BJ (cell line): ENCODE measurements at places on chromosomes 7 and 10.

DNA sequence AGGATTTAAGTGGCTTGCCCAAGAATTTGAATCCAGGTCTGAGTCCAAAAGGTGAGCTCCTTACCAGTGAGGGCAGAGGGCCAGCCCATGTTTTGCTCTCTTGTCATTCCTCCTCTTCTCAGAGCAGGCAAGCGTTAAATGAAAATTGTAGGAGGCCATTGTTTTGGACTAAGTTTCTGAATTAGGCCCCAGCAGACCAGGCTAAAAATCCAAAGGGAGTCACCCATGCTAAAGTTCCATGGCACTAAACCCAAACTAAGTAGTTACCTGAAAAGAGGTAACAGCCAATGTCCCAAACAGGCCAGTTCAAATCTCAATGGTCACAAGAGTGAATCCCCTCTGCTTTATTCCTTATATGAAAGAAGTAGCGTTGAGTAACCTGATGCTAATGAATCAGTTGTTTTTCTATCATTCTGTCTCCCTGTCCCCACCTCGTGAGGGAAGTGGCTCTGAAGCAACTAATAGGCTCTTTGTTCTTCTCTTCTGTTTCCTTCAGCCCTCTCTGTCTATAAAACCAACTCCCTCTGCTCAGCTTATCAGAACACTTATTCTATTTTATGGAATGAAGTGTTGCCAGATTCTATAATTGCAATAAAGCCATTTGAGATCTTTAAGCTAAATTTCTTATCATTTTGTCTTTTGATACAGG lies 17.5 kb upstream of the CDH23 start:
- no peak for DNase-seq

DNA sequence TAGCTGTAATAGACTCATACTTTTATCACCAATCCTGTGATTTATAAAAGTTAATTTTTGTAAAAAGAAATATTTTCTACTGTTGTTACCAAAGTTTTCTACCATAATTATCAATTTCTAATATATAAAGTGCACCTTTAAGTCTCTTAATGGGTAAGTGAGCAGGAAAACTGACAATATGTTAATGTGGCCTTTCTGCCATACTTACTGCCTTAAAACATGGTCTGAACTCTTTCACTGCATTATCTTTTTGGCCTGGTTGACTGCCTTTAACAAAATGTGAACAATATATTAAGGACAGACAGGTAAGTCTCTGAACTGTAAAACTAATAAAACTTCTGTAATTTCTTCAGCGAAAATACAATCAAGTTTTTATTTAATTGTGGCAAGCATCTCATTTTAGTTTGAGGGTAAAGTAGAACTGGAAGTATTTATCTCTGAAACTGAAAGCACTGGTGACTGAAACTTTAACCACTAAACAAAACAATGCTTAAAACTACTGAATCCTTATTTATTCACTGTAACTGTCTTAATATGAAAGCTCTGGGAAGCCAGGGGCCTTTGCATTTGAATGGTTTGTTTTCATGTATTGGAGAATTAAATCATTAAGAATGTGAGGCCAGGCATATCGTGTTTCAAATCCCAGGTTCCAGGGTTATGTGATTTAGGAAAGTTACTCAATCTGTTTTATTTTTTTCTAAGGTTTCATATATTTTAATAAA lies 948.8 kb upstream of the POT1 start:
- no peak for DNase-seq

DNA sequence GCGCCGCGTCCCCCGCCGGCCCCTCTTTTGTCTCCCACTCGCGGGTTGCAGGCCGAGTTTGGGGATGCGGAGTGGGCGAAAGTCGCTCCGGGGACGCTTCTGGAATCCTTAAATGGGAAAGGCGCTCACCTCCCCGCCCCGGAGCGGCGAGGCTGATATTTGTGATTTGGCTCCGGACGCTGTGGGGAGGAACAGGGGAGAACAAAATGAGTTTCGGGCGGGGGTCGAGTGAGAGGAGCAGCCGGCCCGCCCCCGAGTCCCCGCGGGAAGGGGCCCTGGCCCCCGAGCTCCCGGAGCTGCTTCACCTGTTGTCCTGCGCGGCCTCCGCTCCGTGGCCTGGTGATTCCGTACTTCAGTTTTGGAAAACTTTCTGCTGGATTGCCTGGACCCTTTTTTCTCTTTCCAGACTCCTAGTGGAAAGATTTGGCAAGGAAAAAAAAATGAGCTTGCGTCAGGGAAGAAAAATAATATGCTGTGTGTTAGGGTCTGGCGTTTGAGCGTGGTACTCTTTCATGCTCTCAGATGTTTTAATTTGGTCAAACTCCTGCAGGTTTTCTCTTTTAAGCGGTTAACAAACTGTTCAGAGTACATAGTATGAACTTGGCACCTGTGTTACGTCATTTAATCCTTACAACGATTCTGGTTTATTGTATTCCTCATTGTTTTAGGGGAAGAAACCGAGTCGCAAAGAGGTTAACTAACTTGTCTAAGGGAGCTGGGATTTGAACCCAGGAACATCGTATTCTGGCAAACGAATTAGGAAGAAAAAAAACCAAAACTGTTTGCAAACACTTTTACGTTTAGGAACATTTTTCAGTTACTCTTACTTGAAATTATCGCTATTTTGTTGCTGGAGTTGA lies 924 bp downstream of the BMPR1A start:
- DNase-seq, result no peak

DNA sequence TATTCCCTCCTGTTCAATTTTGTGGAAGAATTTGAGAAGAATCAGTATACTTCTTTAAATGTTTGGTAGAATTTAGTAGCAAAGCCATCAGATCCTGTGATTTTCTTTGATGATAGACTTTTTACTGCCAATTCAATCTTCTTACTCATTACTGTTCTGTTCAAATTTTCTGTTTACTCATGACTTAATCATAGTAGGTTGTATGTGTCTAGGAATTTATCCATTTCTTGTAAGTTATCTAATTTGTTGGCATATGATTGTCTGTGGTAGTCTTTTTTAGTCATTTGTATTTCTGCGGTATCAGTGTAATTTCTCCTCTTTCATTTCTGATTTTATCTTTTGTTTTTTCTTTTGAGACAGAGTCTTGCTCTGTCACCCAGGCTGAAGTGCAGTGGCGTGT lies 87.4 kb downstream of the CCDC3 start:
- DNase-seq, result no peak

- DNase-seq, result no peak
Observed at GRCh38 chr10:13505052-13505680, 23.6 kb downstream of the BEND7 start.

DNA sequence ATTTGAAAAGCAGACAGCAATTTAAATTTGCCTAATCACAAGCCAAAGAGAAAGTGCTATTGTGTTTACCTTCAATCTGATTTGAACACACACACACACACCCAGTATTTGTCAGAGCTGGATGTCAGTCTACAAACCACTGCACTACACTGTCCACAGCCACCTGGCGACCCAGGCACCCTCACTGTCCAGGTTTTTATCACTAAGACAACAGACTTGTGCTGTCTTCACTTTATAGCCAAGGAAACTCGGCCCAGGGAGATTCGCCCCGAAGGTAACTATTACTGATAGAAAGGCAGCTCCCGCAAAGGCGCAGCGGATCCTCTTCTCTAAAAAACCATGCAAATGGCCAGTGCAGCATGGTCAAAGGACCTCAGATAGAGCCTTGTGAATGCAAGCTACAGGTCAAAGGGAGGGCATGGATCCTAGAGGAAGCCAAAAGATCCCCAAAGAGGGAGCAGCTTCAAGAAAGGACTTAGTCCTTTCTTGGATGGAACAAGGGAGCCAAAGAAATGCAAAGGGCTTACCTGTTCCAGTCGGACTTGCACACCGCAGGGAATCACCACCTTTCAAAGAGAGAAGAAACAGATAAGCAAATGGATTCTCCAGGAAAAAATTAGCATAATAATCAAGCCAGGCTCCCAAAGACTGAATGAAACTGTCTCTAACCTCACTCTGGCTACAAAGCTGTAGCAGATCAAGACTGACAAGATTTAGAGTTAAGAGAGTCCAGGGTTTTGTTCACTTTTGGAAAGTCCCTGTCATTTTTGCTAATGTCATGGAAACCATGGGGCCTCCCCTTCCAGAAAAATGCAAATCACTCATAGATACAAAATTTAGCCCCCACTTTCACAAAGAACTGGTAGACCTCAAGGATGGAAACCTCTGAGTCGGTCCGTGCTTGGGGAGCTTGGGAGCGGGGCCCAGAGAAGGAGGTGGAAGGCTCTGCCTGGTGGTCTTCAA lies 101.1 kb downstream of the TNS3 start:
- no peak for DNase-seq

DNA sequence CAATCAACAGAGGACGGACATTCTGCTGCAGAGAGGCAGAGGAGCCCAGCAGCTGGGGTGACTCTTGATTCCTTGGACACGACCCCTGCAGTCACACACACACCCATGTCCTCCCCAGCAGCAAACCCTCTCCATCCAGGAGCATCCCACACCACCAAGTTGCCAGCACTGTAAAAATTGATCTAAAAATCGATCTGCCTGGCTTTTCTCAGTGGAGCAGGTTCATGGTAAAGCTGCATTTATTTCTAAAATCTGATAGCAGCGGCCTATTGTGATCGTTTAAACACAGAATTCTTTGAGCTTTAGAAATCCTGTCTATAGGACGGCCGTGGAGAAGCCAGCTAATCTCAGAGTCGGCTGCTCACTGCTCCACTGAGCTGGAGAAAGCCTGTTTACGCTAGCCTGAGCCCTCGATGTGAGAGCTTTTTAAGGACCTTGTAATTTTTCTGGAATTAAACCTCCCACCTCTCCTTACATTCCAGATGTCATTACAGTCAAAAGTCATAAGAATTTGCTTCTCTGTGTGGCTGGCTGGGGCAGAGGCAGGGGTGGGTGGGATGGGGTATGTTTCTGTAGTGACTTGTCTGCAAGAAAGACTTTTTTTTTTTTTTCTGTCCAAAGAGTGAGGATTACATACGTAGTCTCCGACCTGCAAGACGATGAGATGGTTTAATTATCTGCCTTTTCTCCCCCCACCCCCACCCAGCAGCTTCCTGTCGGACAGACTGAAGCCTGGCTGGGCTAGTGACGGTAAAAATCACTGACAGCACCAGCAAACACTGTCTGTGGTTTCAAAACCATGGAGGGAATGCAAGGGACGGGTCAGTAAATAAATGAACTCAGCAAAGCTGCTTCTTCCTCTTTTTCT lies 31.6 kb downstream of the TRIM8 start:
- peak; percentile 97 for DNase-seq

GRCh38 chr10:88437411-88437810 lies 145.7 kb downstream of the RNLS start:
- no peak for DNase-seq

- no peak for DNase-seq
Observed at GRCh38 chr10:108230478-108231170, 1066.1 kb upstream of the SORCS1 start.

DNA sequence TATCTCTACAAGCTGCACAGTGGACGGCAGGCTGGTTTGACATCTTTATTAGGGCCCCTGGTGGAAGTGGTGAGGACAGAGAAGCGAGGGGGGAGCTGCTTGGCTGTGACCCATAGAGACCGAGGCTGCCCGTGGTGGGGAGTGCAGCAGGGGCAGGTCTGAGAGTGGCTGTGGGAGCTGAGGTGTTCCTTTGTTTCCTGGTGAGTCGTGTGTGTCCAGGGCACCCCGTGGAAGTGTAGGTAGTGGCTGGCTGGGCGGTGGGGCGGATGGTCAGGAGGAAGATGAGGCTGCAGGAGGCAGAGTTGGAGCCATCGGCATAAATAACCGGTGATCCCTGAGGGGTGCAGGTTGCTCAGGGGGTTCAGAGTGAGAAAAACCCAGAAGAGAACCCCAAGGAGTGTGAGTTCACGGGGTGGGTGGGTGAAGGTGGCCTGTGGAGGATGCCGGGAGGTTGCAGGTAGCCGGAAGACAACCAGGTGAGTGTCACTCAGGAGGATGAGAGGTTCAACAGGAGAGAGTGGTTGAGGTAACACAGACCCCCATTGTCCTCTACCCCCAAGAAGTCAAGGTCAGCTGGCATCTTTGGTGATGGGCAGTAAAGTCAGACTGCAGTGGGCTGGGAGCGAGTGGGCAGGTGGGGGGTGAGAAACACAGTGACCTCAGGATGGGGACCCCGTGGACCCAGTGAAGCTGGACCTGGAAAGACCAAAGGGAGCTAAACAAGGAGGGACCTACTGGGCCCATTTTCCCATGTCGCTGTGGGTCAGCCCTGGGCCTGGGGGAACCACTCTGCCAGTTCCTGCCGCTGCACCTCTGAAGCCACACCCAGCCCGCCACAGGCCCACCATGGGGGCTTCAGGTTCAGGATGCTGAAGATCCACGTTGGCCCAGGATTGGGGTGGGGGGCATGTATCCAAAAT lies 7.8 kb downstream of the ATP6V0E2 start:
- DNase-seq, result no peak

DNA sequence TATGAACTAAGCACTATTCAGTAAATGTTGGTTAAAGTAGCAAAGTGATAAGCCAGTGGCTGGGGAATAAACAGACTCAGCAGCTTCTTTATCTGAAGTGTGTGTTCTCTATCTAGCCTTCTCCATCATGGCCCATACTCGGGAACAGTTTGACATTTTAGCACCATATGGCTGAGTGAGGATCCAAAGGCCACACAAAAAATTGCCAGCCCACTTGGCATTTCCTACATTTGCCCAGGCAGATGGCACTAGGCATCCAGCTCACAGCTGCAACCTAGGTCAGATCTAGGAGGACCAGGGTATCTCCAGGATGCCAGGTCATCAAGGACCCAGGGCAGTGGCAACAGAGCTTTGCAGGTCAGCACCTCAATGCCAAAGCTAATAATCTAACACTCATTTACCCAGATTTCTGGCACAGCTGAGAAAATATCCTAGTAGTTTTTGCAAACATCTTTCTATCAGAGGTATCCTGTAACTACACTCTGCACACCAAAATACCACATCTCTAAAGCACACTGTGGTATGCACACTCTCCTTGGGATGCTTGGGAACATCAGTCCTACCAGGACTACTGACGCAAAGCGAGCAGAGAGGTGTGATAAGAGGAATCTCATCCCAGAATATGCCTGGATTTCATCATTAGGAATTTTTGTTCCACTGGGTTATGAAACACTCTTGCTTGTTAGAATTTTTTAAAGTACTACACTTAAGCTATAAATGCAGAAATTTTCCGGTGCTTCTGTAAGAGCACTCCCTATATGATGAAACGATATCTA lies 61.7 kb downstream of the DOCK4 start:
- DNase-seq, result no peak

- DNase-seq, result no peak
Observed at GRCh38 chr10:62749093-62749683, 55.3 kb upstream of the ADO start.

GRCh38 chr10:91694170-91694794 lies 61.4 kb upstream of the PPP1R3C start:
- DNase-seq, result no peak

DNA sequence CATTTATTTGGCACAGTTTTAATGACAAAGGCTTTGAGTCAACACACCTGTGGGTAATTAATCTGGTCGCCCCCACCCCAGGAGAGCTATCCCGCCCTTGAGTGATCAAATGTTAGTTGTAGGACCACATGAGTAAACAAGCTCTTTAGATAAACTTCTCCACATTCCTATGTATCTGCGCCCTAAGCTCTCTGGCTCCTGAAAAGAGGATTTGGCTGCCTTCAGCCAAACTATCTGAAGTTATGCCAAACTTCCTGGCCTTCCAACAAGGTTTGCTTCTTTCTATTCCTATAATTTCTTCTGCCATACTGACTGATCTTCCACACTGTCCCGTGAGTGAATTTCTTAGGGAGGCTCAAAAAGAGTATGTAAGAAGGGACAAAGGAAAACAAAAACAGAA lies 134.2 kb downstream of the RALA start:
- DNase-seq, result no peak

GRCh38 chr10:29585488-29585976 lies 49.2 kb downstream of the SVIL start:
- no peak for DNase-seq

- DNase-seq, result no peak
Observed at GRCh38 chr7:80876894-80877414, 41.9 kb downstream of the SEMA3C start.

GRCh38 chr10:120115959-120116358 lies 223.4 kb downstream of the SEC23IP start:
- DNase-seq, result no peak
